ENCODE measurements at places on chromosomes 3 and 15.

DNA sequence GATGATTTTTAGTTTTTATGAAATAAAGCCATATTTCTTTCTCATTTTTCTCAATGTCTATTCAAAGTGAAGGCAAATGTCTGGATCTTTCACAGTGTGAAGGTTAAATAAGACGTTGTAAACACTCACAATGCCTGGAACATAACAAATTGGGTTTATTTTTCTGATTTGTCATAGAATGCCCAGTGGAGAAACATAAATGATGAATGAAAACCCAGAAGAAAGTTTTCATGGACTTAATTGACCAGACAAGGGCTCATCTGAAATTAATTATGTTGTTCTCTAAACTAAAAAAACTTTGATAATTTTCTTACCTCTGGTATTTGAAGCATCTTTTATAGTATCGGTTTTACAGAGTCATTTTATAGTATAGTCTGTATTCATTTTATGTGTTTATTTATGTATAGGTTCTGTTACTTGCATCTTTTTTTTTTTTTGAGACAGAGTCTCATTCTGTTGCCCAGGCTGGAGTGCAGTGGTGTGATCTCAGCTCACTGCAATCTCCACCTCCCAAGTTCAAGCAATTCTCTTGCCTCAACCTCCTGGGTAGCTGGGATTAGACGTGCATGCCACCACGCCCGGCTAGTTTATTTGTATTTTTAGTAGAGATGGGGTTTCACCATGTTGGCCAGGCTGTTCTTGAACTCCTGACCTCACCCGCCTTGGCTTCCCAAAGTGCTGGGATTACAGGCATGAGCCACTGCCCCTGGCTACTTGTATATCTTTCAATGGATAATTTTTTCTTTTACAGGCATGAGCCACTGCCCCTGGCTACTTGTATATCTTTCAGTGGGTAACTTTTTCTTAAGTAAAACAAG, 15.1 kb upstream of the BNIP2 start:
- no peak for DNase-seq

- no peak for DNase-seq
Measured at GRCh38 chr3:165434516-165434915, 238.3 kb upstream of the SLITRK3 start.

DNA sequence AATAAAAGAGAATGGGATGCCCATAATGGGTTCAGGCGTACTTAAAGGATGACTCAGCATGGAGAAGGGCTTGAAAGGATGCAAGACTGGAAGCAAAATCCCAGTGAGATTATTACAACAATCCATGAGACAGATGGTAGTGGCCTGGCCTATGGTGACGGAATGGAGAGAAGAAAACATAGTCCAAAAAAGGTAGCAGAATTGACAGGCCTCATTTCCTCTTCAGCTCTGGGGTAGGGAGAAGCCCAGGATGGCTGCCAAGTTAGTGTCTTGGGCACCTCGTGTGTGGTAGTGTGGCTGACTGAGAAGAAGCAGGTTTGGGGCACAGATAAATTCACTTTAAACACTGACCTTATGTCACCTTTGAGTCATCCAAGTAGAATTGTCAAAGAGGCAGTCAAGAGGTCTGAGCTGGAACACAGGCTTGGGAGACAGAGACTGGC, 18.1 kb downstream of the MB21D2 start:
- no peak for DNase-seq

DNA sequence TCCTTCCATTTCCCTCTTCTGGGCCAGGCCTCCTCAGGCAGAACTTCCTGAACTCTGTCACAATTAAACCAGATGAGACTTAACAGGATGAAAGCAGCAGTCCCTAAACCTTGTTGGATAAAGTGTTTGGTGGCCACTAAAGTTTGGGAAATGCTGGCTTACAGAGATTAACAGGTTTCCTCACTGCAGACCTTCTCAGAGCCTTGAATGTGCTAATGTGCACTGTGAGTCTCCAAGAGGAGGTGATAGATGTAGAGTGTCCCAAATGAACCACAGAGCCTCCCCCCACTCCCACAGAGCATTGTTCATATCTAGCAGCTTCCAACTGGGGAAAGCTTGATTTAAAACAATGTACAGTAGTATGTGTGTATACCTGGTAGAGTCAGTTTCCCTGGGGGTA, 42.9 kb downstream of the HAPLN3 start:
- no peak for DNase-seq

- DNase-seq = no peak
Measured at GRCh38 chr15:41510728-41511127, 2.9 kb downstream of the LTK start.

- no peak for DNase-seq
Measured at GRCh38 chr3:42980909-42981308, 1.8 kb downstream of the GASK1A start.

- DNase-seq = no peak
Measured at GRCh38 chr15:76338486-76339304, 2.1 kb downstream of the ISL2 start.

DNA sequence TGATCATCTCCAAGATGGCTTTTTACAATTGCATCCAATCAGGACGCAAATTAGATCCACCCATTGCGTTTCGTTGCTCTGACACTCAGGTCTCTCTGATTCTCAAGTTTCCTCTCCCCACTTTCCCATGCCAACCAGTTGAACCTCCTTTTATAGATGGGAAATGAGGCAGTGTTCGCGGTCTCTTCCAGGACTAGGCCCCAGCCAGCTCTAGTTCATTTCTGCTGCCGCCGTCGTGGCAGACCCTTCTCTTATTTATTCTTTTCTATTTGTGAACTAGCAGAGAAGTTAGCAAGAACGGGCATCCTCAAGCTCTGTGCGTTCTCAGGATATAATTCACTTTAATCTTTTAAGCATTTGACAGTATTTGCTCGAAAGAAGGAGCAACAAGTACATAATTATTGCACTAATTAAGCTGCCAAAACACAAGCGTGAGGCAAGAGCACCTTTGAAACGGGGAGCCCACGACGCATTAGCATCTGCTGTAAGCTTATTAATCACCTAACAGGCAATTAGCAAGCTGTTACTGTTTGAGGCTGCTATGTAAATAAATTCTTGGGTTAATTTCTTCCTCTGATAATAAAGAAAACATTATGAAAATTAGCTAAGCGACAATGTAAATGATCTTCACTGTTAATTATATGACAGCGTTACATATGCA, 246.4 kb upstream of the TLE3 start:
- no peak for DNase-seq

DNA sequence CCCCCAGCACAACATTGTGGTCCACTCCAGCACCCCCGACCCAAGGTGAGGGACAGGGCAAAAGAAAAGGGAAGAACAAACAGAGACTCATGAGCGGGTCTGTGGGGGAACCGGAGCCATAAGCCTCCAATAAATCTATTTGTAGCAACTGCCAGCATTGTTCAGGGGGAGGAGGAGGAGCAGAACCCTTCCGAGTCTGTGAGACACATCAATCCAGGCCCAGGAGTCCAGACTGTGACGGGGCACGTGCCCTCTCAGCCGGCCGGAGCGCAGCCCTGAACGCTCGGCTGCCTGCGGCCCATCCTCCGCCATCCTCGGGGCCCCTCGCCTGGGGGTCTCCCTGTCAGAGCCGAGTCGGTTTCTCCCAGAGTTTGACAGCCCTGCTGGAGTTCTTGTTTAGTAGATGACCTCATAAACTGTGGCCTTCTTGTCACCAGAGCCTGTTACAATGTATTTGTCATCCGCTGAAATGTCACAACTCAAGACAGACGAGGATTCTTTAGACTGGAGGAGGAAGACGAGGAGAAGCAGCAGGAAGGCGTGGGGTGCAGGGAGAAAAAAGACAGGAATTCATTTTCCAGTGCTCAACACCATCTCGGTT, 47.9 kb downstream of the TLE3 start:
- no peak for DNase-seq

- DNase-seq = no peak
Measured at GRCh38 chr3:64880916-64881315, 193.1 kb upstream of the ADAMTS9 start.

DNA sequence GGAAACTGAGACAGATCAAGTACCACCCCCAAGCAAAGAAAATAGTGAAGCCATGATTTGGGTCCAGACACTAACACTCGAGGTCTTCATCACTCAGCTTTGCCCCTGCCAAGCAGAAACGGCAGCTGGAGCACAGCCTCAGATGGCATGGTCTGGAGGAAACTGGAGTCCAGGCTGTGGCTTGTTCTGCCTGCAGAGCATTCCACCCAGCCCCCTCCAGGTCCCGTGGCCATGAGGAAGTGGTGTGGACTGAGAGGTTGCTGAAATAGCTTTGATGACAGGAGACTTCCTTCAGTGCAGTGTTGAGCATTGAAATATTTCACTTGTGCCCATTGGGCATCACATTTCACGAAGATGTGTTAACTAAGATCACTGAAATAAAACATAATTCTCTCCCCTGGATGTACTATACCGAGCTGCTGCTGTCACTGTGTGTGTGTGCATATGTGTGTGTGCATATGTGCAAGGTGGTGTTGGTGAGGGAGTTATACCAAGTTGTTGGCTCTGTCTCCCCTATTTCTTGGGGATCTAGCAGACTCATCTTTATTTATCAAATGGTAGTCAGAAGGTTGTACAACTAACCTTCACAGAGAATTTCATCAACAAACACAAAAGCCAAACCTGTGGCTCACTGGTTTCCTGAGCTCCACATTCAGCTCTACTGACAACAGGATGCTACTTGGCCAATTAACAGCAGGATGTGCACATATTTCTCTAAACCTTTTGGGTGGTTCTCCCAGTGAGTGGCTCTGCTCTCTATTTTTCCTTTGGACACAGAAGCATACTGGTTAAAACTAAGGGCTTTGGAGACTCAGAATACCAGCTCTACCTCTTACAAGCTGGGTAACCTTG, 660.1 kb upstream of the CFAP20DC start:
- DNase-seq = no peak

- no peak for DNase-seq
Measured at GRCh38 chr3:16877505-16877904, 7.2 kb upstream of the PLCL2 start.

- no peak for DNase-seq
Measured at GRCh38 chr3:156307704-156308103, 187.3 kb downstream of the KCNAB1 start.

DNA sequence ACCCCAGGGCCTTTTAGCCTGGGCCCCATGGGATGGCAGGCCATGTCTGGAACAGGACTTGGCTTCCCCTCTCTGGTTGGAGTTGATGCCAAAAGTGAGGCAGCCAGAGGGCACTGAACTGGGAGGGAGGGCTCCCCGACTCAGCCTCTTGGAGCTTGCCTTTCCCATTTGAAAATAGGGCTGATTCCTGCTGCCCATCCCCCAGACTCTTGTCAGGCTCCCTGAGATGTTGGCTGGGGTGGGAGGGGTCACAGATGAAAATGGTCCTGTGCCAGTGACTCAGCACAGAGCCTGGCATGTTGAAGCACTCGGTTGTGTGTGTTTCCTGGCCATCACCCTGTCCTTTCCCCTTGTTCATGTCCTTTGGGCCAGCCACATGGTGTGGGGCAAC, 6.6 kb downstream of the PPCDC start:
- no peak for DNase-seq

- no peak for DNase-seq
Measured at GRCh38 chr3:143134471-143134870, 14.9 kb downstream of the CHST2 start.

GRCh38 chr3:115156046-115156654, 9.1 kb upstream of the ZBTB20 start:
- no peak for DNase-seq

DNA sequence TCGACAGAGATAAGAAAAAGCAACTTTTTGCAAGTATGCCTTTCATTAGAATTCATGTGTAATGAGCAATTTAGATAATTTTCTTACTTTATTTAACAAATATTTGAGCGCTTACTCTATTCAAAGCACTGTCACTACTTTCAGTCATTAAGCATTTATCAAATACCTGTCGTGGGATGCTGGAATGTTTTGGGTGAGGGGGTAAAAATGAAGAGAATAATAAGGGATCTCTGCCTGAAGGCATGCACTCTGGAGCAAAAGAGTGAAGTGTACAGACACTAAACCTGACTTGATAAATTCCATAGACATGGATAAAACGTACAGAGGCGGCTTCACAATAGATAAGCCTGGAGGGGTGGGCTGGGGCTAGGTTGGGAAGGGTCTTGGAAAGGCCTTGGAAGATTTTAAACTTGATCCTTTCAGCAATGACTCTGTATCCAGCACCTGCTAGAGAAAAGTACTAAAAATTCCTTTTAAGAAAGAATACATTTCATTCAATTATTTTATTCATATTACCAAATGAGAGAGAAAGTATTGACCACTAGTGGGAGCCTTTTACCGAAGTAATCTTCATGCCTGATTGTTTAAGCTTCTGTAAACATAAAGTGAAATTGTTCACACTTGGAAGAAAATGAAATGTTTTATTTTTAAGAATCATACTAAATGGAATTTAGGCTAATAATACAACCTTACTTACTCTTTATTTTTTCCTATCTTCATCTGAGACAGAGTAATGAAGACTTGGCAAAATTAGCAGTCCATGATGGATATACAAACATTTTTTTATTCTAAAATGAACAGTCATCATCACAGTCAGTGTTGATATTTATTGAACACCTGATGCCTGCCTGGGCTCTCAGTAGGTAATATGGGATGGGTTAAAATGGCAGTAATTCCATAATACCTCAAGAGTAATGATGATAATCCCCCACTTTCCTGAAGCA, 113.2 kb downstream of the PPP2R3A start:
- DNase-seq = no peak

GRCh38 chr3:150751781-150752263, 11.1 kb downstream of the SIAH2 start:
- DNase-seq = no peak

- DNase-seq = no peak
Measured at GRCh38 chr3:172746475-172746874, 4.1 kb upstream of the ECT2 start.

GRCh38 chr3:15933439-15934139, 135.8 kb upstream of the ANKRD28 start:
- no peak for DNase-seq

DNA sequence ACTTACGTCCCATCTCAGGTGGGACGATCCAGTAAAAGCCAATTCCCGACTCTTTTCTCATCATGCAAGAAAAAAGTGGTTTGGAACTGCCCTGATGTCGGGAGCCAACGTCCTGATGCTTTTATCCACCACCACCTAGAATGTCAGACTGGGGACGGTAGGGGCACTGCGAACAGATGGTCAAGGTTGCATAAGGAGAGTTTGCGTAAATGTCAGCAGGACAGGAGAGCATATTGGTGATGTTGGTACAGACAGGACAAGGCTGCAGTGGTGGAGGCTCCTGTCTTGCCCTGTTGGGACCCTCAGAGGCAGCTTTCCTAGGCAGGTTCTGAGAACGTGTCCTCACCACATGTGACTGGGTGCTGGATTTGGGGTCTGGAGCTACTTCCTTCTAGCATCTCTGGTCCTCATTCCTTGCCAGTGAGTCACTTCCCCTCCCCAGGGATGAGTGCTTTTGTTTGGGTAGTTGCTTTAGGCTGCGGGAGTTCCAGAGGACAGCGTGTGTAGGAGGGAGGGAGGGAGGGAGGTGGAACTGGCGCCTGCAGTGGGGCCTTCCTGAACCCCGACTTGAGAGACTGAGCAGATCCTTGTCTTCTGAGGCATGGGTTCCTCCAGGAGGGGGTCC, 21.0 kb downstream of the THSD4 start:
- DNase-seq = no peak

DNA sequence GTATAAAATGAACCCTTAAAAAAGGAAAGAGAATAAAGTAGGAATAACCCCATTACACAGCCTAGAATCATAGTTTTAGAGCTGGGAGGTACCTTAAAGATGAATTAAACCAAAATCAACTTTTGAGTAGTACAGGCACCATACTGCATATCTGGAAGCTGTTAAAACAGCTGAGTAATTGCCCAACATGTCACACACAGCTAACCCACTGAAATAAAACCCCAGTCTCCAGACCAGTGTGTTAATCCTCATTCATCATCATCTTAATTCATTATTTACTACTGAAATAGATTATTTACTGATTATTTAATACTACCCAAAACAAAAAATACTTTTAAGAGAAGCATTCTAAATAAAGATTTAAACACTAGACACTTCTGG, 52.8 kb downstream of the GPR160 start:
- no peak for DNase-seq
